ENCODE measurements at places on chromosomes 12 and 14.

GRCh38 chr12:52691076-52691840 is 11.1 kb upstream of the KRT1 start:
- peak; percentile 9 for DNase-seq

DNA sequence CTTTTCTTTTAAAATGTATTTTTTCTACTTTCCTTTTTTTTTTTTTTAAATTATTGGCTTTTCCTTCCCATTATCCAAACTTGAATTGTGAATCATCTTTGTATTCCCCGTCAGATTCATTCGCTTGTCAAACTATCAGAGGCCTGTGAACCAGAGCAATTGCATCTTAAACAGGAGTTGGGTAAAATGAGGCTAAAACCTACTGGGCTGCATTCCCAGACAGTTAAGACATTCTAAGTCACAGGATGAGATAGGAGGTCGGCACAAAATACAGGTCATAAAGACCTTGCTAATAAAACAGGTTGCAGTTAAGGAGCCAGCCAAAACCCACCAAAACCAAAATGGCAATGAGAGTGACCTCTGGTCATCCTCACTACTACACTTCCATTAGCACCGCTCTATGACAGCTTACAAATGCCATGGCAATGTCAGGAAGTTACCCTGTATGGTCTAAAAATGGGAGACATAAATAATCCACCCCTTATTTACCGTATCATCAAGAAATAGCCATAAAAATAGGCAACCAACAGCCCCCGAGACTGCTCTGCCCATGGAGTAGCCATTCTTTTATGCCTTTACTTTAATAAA is 19.9 kb downstream of the FUT8 start:
- no peak for DNase-seq

DNA sequence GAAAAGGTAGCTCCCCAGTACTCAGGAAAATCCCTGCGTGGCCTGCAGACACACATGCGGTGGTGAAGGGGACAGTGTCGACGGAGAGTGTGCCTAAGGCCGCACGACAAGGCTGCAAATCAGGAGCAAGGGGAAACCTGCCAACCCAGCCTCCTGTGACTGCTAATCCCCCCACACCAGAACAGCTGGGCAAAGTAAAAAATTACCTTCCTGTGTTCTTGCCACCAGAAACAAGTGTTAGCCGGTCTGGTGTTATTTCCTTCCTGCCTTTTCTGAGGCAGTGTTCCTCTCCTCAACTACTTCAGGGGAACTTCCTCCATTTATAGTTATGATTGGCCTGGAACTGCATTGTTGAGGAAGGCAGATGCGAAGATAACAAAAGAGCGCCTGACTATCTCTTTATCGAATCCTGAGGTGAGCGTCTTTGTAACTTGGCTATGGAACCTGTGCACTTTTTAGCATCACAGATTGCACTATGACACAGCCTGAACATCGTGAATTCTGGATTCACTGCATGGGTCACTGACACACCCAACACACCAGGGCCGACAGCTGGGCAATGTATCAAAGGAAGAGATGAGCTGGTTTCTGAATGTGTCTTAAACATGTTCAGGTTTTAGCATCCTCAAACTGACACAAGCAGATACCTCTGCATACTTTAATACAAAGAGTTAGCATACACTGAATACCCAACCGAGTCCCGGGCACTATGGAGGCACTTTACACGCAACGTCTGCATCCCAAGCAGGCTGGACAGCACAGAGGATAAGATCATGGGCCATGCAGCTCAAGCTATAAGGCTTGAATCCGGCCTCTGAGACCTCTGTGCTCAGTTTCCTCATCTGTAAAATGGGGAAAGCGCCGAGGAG is 28.9 kb downstream of the SLC15A4 start:
- no peak for DNase-seq

DNA sequence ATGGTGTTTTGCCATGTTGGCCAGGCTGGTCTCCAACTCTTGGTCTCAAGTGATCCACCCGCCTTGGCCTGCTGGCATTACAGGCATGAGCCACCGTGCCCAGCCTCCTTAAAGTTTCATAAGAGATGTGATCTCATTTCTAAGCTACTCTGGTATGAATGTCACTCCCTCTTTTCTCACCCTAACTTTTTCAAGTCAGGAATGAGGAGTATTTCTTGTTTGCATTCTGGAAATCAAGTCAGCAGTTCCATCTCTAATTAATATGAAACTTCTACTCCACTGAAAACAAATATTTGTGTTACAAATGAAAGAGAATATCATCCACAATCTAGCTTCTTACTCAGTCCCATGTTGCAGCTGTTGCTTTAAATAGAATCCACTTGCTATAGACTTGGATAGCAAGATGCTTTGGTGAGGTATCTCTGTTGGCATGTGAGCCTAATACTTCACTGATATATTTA is 61.3 kb downstream of the ARF6 start:
- DNase-seq: no peak

GRCh38 chr12:117685110-117685926 is 283.5 kb downstream of the KSR2 start:
- no peak for DNase-seq

DNA sequence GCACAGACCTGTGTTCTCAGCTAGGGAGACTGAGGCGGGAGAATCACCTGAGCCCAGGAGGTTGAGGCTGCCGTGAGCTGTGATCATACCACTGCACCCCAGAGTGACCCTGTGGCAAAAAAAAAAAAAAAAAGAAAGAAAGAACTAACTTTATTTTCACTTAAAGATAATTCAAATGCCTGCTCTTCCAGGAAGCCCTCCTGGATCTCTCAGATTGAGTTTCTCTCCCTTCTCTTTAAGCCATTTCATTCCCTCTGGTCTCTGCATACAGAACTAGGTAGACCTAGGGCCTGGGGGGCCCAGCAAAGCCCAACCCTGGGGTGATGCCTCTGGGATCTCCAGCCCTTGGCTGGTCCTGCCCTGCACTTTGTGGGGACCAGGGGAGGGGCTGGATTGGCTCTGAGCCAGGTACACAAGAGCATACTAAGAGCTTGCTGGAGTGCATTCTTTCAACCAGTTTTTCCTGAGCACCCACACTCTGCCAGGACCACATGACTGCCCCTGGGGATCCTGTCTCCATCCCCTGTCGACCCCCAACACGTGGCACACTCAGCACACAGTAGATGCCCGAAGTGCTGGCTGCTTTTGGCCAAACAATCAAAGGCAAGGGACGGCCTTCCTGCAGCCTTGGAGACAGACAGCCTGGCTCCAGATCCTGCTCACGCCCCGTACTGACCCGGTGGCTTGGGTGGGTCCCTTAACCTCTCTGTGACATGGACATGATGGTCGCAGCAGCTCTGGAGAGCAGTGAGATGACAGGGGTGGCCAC is 52.7 kb downstream of the CYP46A1 start:
- DNase-seq: no peak

GRCh38 chr12:31727192-31727591 is 1.6 kb downstream of the AMN1 start:
- DNase-seq: no peak

GRCh38 chr12:20629414-20630156 is 65.5 kb upstream of the SLCO1C1 start:
- no peak for DNase-seq

DNA sequence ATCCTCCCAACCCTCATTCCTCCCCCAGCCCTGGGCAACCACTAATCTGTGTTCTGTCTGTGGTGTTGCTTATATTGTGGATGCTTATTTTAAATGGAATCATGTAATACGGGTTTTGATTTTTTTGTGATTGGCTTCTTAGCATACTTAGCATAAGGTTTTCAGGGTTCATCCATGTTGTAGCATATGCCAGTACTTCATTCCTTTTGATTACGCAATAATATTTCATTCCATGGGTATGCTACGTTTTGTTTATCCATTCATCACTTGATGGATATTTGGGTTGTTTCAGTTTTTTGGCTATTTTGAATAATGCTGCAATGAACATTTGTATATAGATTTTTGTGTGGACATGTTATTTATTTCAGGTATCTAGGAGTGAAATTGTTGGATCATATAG is 82.9 kb downstream of the TSPAN9 start:
- no peak for DNase-seq
